Stimulated activated CD4-positive, alpha-beta T cell treated with anti-CD3 and anti-CD28 coated beads, TNF-alpha, amount 100 ng/mL, for 4 hours (primary cell): ENCODE measurements at places on chromosomes 12 and 14.

- DNase-seq = no peak
Observed at GRCh38 chr14:102479107-102479506, 30.5 kb downstream of the ANKRD9 start.

GRCh38 chr14:88815980-88816379, 8.5 kb upstream of the TTC8 start:
- DNase-seq = no peak

DNA sequence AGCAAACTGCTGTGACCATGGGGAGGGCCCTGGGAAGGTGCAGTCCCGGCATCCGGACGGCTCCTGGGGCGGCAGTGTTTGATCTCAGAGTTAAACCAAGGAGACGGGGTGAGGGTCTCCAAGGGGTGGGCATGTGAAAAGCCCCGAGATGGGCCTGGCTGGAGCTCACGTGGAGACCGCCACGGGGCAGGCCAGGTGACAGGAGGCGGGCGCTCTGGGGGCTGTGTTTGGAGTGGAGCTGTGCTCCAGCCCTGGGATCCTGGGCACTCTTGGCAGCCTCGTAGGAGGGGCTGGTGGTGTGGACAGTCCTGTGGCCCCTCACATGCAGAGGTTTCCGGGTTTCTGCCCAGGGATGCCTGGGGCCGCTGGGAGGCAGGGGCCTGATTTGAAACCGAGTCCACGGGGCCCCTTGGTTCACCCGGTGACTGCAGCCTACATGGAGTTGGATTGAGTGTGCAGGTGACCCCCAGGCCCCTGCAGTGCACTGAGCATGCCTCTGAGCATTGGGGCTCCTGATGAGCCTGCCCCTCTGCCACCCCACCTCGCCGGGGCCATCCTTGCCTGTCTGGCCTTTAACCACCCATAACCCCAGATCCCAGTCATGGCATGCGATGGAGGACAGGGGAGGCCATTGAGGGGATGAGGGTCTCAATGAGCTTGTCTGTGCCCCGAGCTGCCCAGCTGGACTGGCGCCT, 8.4 kb downstream of the KIF26A start:
- no peak for DNase-seq

DNA sequence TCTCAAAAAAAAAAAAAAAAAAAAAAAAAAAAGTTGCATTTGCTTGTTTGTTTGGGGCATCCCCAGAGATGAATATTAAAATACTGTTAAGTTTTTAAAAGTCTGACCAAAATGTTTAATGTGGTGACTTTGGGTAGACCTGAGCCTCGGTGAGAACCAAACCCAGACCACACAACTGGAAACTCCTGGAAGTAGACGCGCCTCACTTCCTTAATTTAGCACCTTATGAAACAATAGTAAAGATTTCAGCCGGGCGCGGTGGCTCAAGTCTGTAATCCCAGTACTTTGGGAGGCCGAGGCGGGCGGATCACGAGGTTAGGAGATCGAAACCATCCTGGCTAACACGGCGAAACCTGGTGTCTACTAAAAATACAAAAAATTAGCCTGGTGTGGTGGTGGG, 9.3 kb downstream of the NFKBIA start:
- no peak for DNase-seq

GRCh38 chr14:59097681-59098080, 90.8 kb upstream of the DAAM1 start:
- DNase-seq = no peak

DNA sequence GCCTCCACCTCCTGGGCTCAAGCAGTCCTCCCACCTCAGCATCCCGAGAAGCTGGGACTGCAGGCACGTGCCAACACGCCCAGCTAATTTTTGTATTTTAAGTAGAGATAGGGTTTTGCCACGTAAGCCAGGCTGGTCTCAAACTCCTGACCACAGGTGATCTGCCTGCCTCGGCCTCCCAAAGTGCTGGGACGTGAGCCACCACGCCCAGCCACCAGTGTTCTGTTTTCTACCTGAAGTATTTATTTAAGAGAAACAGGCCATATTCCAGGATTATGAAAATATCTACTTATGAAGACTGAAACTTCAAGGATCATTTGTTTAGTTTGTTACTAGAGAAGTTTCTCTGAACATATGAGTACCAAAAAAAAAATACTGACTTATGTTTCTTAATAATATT, 10.3 kb downstream of the GTF2H3 start:
- no peak for DNase-seq

- DNase-seq = no peak
Observed at GRCh38 chr12:120965534-120966091, 12.7 kb upstream of the HNF1A start.

- no peak for DNase-seq
Observed at GRCh38 chr12:119020406-119021360, 39.3 kb downstream of the SRRM4 start.
